Immature natural killer cell (primary cell): ENCODE measurements at places on chromosomes 3 and 15. TPM values are rescaled to one million over a fixed set of nuclear protein-coding genes. Genes with fewer than 3 reads are reported as not detected.

GRCh38 chr3:184341925-184342324 lies 4.5 kb downstream of the FAM131A start:
- no peak for DNase-seq
- H3K27me3 ChIP-seq, result peaks cover 3% of the 10 kb centered on the region
- H3K36me3 ChIP-seq, result peaks cover 8% of the 10 kb centered on the region
- H3K4me3 ChIP-seq, result no peak overlapping the region

DNA sequence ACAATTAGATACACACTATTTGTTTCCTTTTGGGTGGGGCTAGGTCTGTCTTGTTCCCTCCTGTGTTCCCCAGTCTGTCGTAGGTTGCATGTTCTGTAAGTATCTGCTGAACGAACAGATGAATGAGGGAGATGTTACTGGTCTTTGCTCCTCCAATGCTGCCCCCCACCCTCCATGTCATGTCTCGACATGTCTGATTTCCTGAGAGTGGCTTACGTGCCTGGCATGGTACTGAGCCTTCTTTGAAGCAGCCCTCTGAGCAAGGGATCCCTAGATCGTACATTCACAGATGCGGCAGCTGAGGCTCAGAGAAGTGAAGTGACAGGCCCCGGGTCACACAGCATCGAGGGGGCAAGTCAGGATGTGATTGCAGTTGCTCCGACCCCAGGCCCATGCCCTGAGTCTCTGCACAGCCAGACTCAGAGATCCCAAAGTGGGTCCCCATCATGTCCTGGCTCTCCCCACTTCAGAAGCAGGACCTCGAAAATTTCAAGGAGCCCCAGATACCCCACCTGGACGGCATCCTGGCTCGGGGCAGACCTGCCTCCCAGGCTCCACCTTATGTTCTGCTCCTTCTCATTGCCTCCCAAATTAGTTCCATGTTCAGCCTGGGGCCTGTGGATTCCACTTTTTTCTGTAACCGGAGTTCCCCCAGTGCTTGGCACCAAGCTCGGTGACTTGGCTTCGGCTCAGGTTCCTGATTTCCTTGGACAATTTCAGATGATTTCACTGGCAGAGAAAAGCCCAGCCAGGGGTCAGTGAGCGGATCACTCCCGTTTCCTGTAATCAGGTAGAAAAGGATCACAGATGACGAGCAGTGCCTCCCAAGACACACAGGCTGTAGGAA lies 24.7 kb downstream of the GOLGA6L2 start:
- no peaks in the 10 kb centered on the region for H3K27me3 ChIP-seq
- H3K4me3 ChIP-seq, result no peak overlapping the region
- no peaks in the 10 kb centered on the region for H3K36me3 ChIP-seq

GRCh38 chr3:15514663-15515340 lies 6.7 kb downstream of the COLQ start:
- H3K27ac ChIP-seq, result no peak overlapping the region
- H3K36me3 ChIP-seq, result peaks cover 4% of the 10 kb centered on the region
- no peaks in the 10 kb centered on the region for H3K27me3 ChIP-seq

DNA sequence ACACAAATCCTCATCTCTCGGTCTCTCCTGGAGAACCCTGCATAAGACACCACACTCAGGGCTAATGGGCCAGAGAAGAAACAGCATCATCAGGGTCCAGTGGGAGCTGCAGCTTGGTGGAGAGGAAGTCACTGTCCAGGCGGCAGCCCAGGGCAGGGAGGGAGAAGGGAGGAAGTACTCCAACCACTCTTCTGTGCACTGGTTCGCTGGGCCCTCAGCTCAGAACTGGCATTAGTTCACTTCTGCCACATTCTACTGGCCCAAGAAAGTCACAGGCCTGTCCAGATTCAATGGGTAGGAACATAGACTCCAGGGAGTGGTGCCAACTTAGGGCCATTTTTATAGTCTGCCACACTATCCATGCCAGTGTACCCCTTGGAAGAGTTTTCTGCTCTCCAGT lies 169.0 kb downstream of the ABHD5 start:
- peaks cover 3% of the 10 kb centered on the region for H3K27me3 ChIP-seq
- H3K4me3 ChIP-seq, result no peak overlapping the region
- no peaks in the 10 kb centered on the region for H3K4me1 ChIP-seq
- H3K36me3 ChIP-seq, result no peaks in the 10 kb centered on the region
- H3K27ac ChIP-seq, result no peak overlapping the region

- peak overlapping the region; percentile 32 for H3K4me3 ChIP-seq
- no peaks in the 10 kb centered on the region for H3K36me3 ChIP-seq
- H3K27ac ChIP-seq, result peak overlapping the region; percentile 41
- H3K4me1 ChIP-seq, result peaks cover 28% of the 10 kb centered on the region
- DNase-seq, result no peak
These were observed 2.9 kb upstream of the FYTTD1 start for GRCh38 chr3:197746801-197747237.

- H3K4me1 ChIP-seq, result no peaks in the 10 kb centered on the region
- no peak overlapping the region for H3K27ac ChIP-seq
- peaks cover 4% of the 10 kb centered on the region for H3K36me3 ChIP-seq
- no peak for DNase-seq
These were observed 64.5 kb downstream of the DAPK2 start for GRCh38 chr15:63981596-63982320.

DNA sequence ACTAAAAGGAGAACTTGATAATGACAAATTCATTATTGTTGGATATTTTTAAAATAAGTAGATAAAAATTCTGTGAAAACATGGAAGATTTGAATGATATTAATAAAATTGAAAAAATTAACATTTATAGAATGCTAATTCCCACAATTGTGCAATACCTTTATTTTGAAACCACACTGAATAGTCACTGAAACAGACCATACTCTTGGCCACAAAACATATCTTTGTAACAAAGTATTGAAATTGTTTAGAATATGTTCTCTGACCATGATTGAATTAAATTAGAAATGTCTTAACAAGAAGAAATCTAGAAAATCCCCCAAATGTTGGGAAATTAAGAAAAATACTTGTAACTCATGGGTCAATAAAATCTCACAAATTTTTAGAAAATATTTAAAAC lies 49.2 kb downstream of the ARHGAP11B start:
- DNase-seq, result no peak
- H3K36me3 ChIP-seq, result no peaks in the 10 kb centered on the region
- H3K27ac ChIP-seq, result no peak overlapping the region
- H3K4me3 ChIP-seq, result no peak overlapping the region
- no peaks in the 10 kb centered on the region for H3K27me3 ChIP-seq

GRCh38 chr15:74217907-74218885 lies 15.6 kb upstream of the STRA6 start:
- DNase-seq, result no peak
- H3K4me1 ChIP-seq, result no peaks in the 10 kb centered on the region
- peaks cover 16% of the 10 kb centered on the region for H3K27me3 ChIP-seq
- H3K36me3 ChIP-seq, result no peaks in the 10 kb centered on the region
- H3K4me3 ChIP-seq, result no peak overlapping the region

DNA sequence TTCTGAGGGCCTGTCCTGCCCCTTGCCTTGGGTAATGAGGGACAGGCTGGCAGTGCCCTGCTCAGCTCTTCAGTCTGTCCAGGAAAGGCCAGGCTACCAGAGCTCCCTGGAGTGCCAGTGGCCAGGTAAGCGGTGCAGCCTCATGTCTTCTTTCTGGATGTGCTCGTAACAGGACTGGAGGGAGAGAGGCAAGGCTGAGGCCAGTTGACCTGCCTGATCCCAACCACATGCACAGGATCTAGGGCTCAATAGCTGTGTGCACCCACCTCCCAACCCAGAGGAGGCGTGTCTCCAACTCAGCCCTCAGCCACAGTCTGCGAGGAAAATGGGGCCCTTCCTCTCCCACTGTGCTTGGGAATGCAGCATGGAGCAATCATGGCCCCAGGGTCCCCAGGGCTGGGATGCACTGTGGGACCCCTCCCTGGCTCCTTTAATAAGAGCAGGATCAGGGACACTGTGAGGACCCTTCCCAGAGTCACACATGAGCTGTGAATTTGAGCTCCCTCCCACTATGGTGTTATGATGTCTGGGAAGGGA lies 22.5 kb downstream of the ALS2CL start:
- H3K27ac ChIP-seq, result no peak overlapping the region
- no peaks in the 10 kb centered on the region for H3K36me3 ChIP-seq
- H3K27me3 ChIP-seq, result no peaks in the 10 kb centered on the region
- H3K4me1 ChIP-seq, result no peaks in the 10 kb centered on the region
- no peak for DNase-seq
- H3K4me3 ChIP-seq, result no peak overlapping the region

DNA sequence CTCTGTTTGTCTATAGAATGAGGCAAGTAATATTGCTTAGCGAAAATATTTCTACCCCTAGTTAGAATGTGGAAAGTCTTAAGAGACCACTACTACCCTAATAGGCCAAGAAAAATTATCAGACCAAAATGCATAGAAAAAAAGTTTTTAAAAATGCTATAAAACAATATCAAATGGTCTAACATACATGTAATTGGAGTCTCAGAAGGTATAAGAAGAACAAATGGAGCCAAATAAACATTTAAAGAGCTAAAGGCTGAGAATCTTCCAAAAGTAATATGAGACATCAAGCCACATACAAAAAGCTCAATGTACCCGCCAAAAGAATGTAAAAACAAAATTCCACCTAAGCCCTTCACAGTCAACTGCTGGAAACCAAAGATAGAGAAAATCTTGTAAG lies 133.5 kb upstream of the GADL1 start:
- no peak overlapping the region for H3K4me3 ChIP-seq
- no peaks in the 10 kb centered on the region for H3K27me3 ChIP-seq
- DNase-seq, result no peak

GRCh38 chr3:98602078-98602678 lies 8.8 kb upstream of the CPOX start:
- H3K27me3 ChIP-seq, result peaks cover 7% of the 10 kb centered on the region
- DNase-seq, result no peak
- no peaks in the 10 kb centered on the region for H3K36me3 ChIP-seq
- no peak overlapping the region for H3K27ac ChIP-seq

GRCh38 chr3:100136921-100137320 lies 22.6 kb upstream of the FILIP1L start:
- no peak overlapping the region for H3K27ac ChIP-seq
- no peaks in the 10 kb centered on the region for H3K27me3 ChIP-seq
- no peaks in the 10 kb centered on the region for H3K36me3 ChIP-seq

DNA sequence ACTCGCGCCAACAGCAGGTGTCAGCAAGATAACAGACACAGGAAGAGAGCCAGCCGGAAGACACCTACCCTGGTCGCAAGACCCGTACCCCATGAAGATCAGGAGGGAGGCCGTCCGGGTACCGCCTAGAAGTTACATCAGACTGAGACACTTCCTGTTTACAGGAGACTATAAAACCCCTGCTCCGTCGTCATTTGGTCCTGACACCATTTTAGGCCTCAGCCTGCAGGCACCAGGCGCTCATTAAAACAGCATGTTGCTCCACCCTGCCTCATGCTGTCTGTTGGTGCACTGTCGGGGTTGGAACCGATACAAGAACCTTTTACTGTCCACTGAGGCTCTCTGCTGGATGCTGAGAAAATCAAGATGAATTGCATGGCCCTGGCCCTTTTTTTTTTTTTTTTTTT lies 15.6 kb upstream of the PRTG start:
- no peak for DNase-seq
- H3K27ac ChIP-seq, result no peak overlapping the region
- no peak overlapping the region for H3K4me3 ChIP-seq
- peaks cover 3% of the 10 kb centered on the region for H3K27me3 ChIP-seq
- H3K4me1 ChIP-seq, result no peaks in the 10 kb centered on the region
- no peaks in the 10 kb centered on the region for H3K36me3 ChIP-seq

DNA sequence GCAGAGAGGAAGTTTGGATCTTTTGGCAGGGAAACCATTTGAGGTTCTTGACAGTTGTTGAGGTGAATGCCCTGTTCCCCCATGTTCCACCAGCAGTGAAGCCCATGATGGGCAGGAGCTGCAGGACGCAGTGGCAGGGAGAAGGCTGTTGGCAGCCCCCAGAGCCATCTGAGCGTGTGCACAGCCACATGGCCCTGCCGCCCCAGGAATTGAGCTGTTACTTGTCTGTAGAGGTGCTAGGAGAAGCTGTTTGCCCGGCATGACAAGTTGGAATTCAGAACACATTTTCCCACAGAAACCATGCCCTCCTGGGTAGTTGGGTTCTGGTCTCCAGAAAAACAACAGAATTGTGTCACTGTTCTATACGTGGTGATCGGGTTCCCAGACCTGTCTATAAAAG lies 218.2 kb upstream of the NR2E3 start:
- H3K27me3 ChIP-seq, result peaks cover 13% of the 10 kb centered on the region
- H3K27ac ChIP-seq, result no peak overlapping the region
- no peaks in the 10 kb centered on the region for H3K36me3 ChIP-seq
- DNase-seq, result no peak

- H3K4me3 ChIP-seq, result no peak overlapping the region
- no peak for DNase-seq
- no peak overlapping the region for H3K27ac ChIP-seq
- H3K4me1 ChIP-seq, result peaks cover 13% of the 10 kb centered on the region
- no peaks in the 10 kb centered on the region for H3K27me3 ChIP-seq
These were observed 45.3 kb downstream of the KY start for GRCh38 chr3:134605556-134605955.

DNA sequence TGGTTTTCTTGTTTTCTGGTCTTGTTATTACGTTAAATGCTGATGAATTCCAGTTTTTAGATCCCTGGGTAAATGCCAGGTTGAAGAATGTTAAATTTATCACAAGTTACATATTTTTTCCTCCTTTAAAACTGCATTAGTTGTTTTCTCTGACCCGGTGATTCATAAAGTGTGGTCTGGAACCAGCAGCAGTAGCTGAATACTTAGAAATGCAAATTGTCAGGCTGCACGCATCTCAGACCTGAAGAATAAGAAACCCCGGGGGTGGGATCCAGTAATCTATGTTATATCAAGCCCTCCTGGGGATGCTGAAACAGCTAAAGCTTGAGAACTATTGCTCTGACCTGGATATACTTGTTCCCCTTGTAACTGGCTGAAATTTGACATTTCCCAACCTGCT lies 69.1 kb downstream of the PEX5L start:
- no peaks in the 10 kb centered on the region for H3K4me1 ChIP-seq
- no peaks in the 10 kb centered on the region for H3K27me3 ChIP-seq
- no peaks in the 10 kb centered on the region for H3K36me3 ChIP-seq
- H3K4me3 ChIP-seq, result no peak overlapping the region

DNA sequence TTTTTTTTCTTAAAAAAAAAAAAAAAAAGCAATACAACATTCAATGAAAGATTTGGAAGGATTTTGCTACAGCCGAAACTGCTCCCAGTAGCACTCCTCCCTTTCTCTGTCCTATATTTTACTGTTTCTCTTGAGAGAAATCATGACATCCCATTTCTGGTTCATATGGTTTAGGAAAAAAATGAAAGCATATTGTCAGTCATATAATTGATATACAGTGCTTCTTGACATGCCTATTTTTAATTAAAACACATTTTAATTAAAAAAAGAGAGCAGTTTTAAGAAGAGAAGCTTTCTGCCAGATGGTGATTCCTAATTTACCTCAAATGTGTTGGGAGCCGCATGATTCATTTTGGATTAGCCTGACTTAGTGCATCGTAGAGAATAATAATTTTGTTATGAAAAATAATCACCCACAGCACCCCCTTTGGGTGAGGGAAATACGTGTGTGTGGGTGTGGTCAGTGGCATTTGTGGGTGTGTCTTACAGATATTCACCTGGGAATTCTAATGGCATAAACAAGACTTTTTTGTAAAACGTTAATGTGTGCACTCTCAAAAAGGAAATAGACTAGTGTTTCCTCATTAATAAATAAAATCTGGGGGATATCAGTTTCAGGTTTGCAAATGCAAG lies 544.5 kb downstream of the MFSD1 start:
- no peak overlapping the region for H3K27ac ChIP-seq
- H3K36me3 ChIP-seq, result no peaks in the 10 kb centered on the region
- no peak overlapping the region for H3K4me3 ChIP-seq
- H3K4me1 ChIP-seq, result no peaks in the 10 kb centered on the region

The SLC7A14 gene
- not detected for polyA plus RNA-seq

The MEGF11 gene
- not detected for polyA plus RNA-seq

The PAQR5 gene
- polyA plus RNA-seq, result not detected

The CELF6 gene
- 0.13 TPM for polyA plus RNA-seq

The CPNE4 gene
- polyA plus RNA-seq, result not detected

The RETNLB gene
- polyA plus RNA-seq, result not detected

The TM6SF1 gene
- polyA plus RNA-seq, result 17.2 TPM

The PPP1R14D gene
- not detected for polyA plus RNA-seq

The PTX3 gene
- polyA plus RNA-seq, result not detected
